Activated T-helper 17 cell treated with anti-CD3 and anti-CD28 coated beads, Interleukin-2, amount 50 U/mL, for 72 hours (primary cell): ENCODE measurements at places on chromosomes 7 and 10.

DNA sequence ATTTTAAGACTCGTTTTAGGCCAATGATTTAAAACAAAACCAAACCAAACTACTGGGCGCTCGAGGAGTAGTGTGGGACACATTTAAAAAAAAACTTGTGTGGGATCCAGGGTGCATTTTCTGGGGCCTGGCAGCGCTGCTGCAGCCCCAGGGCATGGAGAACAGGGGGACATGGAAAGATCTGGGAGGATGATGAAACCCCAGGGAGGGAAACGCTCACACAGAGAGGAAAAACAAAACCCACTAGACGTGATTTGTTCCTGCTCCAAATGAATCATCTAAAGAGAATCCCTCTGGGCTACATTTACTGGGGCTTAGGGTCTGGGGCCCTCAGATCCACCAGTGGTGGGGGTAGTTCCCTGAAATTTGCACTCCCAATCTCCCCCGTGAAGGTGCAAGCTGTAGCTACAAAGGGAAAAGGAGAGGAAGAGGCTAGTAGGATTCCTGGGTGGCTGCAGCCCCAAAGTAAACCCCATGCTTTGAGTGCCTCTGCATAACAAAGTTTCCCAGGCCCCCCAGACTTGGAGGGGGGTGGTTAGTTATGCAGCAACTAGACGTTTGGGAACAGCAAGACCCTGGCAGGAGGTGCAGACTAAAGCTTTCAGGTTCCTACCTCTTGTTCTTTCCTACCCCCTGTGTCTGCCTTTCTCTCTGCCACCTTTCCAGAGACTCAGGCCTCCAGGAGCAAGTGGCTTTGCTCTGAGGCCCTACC lies 14.5 kb upstream of the HOXA13 start:
- ATAC-seq, result no peak

GRCh38 chr7:87816389-87816788 lies 59.8 kb downstream of the SLC25A40 start:
- ATAC-seq, result no peak

DNA sequence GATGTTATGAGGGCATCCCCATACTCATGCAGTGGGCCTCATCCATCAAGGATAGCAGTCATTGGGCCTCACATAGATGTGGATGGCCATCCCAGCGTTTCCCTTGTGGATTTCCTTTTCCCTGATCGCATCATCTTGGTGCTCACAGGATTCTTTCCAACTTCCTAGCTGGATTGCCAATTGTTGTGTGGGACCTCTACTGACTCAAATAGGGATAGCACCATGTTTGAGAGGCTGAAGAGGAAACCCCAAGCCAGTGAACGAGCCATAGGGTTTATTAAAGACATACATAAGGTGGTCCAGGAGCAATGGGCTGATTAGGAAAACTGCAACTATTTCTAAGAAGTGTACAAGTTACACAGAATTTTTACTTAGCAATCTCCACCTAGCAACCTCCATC lies 21.8 kb downstream of the ASZ1 start:
- no peak for ATAC-seq

GRCh38 chr10:102645388-102645740 lies 1.1 kb downstream of the TRIM8 start:
- ATAC-seq, result peak; percentile 0

- no peak for ATAC-seq
Measured at GRCh38 chr10:48458662-48459048, 146.2 kb downstream of the ARHGAP22 start.

GRCh38 chr7:155844526-155844925 lies 32.3 kb upstream of the SHH start:
- no peak for ATAC-seq

DNA sequence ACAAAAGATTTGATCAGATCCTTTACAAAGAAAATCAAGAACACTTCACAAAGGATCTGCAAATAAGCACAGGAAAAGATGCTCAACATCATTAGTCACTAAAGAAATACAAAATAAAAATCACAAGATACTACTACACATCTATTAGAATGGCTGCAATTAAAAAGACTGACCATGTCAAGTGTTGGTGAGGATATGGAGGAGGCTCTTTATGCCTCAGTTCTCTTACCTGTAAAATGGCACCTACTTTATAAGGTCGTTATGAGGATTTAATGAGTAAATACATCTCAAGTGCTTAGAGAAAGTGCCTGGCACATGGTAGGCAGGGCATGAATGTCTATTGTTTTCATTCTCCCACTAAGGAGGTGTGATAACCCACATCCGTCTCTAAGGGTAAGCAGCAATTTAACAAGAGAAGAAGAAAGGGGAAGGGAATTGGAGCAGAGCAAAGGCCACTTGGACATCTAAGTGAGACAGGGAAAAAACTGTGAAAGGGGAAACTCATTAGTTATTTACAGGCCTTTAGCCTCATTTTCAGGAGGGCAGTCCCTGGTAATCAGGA lies 157.5 kb upstream of the NFE2L3 start:
- no peak for ATAC-seq

DNA sequence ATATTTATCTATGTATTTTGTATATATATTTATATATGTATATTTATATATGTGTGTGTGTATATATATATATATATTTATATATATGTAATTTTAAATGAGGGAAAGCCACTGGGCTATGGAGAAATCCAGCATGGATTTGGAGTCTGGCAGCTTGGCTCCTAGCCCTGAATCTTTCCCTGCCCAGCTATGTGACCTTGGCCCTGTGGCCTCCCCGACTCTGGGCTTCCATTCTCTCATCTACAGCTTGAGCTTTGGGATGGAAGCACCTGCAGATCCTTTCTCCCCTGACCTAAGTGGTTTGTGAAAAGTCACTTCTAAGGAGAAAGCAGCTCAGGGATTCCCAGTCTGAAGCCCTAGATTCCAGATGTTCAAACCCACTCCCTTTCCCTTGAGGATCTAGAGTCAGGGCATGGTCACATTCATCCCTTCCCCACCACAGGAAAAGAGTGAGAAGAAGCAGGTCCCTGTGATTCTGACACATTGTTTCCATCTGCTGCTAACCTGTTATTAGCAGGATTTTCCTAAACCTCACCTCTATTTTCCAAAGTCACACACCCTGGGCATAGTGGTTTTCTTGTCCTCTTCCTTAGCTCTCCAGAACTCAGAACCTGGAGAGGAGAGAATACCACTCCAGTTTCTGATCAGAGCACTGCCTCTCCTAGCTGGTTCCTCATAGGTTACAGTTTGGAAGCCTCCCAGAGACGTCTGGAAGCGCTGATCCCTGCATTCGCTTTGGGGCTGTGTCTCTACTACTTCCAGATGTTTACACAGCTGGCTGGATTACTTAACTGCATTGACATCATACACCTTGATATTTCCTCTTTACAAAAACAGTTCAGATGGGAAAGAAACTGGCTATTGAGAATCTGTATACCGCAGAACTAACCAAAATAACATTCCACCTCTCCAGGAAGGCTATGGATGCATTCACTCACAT lies 327.5 kb upstream of the ZMIZ1 start:
- ATAC-seq, result no peak

DNA sequence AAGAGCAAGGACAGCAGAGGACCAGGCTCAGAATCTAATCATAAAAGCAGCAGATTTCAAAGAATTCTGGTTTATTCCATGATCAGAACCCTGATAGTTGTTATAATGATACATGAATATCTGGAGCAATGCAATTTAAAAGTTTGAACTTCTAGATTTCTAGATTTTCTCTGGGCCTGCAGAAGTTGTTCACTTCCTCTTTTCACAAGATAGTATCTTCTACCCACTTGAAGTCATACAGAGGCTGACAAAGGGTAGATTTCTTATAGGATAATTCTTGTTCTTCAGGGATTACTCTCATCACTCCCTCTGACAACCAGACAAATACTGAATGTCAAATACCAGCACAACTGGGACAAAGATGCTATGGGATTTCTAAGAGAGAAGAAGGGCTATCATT lies 320.0 kb upstream of the ETV1 start:
- no peak for ATAC-seq

DNA sequence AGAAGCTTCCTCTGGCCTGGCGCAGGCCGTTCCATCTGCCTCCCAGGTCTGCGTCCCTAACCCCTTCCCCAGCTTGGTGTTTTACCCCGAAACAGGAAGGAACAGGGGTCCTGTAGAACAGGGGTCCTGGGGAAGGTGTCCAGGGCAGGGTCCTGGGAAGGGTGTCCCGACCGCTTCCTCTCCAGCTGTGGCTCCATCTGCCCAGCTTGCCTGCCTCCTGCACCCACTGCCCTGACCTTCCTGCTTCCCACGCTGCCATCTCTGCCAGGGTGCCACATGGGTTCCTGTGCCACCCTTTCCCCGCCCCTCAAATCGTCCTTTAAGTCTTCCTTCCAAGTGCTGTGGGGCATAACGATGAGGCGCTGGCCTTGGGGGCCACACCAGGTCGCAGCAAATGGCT lies 32.4 kb downstream of the WDR86 start:
- ATAC-seq, result no peak

DNA sequence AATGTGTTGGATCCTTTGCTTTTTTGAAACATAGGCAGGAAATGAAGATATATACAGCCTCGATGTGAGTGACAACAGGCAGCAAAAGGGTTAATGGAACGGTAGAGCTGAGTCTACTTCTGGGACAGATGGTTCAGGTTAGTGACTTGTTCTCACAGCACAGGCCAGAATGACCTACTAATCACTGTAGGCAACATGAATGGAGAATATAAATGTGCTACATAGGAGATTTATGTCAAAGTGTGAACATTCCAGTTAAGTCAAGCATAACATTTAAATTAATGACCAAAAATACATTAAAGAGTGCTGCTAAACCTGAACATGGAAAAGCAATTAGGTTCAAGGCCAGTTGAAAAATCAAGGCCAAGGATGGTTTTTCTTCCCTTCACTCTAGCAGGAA lies 235.2 kb downstream of the POU6F2 start:
- ATAC-seq, result no peak

GRCh38 chr10:62650411-62650810 lies 154.1 kb upstream of the ADO start:
- ATAC-seq, result no peak

- no peak for ATAC-seq
Measured at GRCh38 chr10:85557077-85557476, 809.5 kb downstream of the GRID1 start.

DNA sequence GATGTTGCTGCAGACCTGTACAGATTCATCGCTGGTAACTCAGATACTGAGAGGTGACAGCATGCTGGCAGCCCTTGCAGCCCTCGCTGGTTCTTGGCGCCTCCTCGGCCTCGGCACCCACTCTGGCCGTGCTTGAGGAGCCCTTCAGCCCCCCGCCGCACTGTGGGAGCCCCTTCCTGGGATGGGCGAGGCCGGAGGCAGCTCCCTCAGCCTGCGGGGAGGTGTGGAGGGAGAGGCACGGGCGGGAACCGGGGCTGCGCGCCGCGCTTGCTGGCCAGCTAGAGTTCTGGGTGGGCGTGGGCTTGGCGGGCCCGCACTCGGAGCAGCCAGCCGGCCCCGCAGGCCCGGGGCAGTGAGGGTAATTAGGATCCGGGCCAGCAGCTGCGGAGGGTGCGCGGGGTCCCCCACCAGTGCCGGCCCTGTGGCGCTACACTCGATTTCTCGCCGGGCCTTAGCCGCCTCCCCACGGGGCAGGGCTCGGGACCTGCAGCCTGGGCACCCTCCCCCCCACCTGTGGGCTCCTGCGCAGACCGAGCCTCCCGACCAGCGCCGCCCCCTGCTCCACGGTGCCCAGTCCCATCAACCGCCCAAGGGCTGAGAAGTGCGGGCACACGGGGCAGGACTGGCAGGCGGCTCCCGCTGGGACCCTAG lies 12.2 kb upstream of the GTPBP10 start:
- ATAC-seq, result no peak

DNA sequence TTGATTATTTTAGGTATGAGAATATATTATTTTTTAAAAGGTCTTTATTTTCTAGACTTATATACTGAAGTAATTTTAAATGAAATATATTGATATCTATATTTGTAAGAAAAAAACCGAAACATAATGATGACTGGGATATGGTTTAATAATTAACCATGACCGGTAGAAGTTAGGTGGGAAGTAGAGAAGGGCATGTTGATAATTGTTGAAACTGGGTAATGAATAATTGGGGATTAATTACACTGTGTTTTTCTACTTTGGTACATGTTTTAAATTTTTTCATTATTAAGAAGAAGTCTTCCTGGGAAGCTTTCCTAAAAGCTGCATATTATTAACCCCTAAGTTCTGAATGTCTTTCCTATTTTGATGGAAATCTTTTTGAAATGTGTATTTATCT lies 16.3 kb downstream of the TSPAN12 start:
- no peak for ATAC-seq

- ATAC-seq, result no peak
Measured at GRCh38 chr7:6277476-6277875, 5.1 kb upstream of the CYTH3 start.

GRCh38 chr10:18402853-18403252 lies 248.5 kb downstream of the NSUN6 start:
- ATAC-seq, result no peak

GRCh38 chr7:55474944-55475854 lies 97.1 kb downstream of the VOPP1 start:
- peak; percentile 58 for ATAC-seq

DNA sequence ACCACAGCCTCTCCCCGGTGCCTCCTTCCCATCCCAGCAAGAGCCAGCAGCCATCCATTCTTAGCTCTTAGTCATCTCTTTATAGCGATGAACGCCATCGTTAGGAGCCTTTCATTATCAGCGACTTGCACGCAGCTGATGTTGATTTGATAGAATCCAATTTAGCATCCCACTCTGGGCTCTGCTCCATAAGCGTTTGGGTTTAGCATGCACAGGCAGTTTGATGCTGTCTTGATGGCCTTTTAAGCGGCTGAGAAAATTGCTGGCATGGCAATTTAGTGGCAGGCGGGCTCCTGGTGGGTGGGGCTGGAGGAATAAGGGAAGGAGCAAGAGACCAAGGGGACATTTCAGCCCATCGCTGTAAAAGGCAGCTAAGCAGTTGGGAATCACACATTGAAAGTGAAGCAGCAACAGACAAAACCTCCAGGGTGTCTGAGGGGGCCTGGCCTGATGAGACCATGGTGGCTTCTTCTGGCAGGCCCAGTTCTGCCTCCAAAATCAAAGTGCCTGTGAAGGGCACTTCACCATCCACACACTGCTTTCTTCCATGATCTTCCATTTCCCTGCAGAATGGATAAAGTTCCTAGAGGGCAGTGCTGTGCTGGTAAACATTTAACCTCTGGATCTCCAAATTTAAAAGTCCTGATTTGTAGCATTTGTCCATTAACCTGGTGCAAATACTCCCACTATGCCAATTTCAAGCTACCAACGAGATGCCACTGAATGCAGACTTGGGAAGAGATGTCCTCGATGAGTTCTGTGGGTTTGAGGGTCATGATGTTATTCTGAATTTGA lies 107.8 kb upstream of the PLXNA4 start:
- no peak for ATAC-seq
